ENCODE measurements at places on chromosomes 6 and 20. TPM values are rescaled to one million over a fixed set of nuclear protein-coding genes. Genes with fewer than 3 reads are reported as not detected.

The GSTA2 gene
- polyA plus RNA-seq: 133 TPM

The BMP6 gene
- 5.0 TPM for polyA plus RNA-seq

The CD40 gene
- polyA plus RNA-seq: 15.7 TPM

The SCP2D1 gene
- not detected for polyA plus RNA-seq

The TINAG gene
- 73.0 TPM for polyA plus RNA-seq

The APOBEC2 gene
- not detected for polyA plus RNA-seq

The BTN1A1 gene
- polyA plus RNA-seq: not detected

The ZNF451 gene
- polyA plus RNA-seq: 7.8 TPM

The SEC23B gene
- 46.4 TPM for polyA plus RNA-seq

The LPA gene
- polyA plus RNA-seq: not detected

The C2 gene
- polyA plus RNA-seq: 84.0 TPM

The HLA-DPA1 gene
- 154 TPM for polyA plus RNA-seq

The MYB gene
- not detected for polyA plus RNA-seq

DNA sequence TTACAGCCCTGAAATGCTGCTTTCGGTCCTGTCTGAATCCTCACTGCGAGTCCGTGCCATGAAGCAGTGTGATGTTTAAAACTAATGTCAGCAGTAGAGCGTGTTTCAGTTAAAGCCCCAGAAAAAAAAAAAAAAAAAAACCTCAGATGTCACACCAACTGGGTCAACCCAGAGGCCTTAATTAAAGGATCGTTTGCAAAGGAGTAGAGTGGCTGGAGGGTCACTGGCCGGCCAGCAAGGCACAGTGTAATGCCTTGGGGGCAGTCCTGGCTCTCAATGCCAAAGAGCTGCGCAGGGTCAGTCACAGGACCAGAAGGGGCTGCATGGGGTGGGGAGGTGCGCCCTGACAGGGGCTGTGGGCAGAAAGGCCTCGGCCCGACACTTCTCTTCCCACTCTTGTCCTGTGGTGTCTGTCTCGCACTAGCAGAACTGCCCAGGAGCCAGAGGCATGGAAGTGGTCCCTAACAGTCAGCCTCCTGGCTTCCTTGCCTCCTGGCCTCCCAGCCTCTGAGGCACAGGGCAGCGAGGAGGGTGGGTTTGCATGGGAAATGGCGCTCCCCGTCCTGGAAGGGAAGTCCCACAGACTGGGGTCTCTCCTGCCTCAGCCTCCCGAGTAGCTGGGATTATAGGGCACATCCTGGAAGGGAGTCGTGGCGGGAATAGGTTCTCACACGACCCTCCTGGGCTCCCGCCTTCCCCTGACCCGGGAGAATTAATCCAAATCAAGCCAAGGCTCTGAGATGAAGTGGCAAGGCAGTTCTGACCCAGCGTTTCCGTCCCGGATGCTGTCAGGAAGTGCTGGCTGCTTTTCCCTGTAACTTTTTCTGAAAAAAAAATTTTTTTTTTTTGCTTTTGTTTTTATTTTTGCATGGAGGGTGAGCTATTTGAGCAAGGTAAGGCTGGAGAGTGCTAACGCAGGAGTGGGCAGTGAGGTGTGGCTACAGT, 53.7 kb upstream of the MPC1 start:
- DNase-seq: no peak

DNA sequence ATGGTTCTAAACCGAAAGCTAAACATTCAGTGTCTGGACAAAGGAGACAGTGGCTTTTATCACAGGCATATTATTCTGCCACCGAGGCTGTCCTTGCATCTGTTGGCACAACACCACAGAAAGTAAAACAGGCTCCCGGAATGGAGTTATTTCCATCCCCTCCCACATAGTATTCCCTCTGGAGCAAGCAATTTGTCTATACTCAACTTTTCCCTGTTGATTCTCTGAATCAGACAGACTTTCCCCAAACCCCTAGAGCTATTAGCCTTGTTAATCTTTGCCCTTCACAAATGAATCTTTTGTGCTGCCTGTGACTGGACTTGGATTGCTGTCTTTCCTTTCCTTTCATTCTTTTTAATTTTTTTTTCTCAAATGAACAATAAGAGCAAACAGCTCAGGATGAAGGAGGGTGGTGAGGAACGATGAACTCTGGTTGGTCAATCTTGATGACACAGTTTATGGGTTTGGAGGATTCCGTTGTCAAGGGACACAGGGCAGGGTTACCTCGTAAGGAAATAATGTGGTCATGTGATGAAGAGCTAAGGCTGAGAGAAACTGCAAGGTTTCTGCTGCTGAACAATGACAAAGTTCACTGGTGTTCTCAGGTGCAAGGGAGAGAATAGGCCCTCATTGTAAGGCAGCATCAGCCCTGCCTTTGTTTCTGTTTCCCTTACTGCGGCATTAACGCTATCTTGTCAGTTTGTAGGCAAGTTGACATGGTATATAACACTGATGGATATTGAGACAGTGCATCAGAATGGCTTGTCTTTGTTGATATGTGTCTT, 275.0 kb upstream of the BMP2 start:
- DNase-seq: peak; percentile 22

DNA sequence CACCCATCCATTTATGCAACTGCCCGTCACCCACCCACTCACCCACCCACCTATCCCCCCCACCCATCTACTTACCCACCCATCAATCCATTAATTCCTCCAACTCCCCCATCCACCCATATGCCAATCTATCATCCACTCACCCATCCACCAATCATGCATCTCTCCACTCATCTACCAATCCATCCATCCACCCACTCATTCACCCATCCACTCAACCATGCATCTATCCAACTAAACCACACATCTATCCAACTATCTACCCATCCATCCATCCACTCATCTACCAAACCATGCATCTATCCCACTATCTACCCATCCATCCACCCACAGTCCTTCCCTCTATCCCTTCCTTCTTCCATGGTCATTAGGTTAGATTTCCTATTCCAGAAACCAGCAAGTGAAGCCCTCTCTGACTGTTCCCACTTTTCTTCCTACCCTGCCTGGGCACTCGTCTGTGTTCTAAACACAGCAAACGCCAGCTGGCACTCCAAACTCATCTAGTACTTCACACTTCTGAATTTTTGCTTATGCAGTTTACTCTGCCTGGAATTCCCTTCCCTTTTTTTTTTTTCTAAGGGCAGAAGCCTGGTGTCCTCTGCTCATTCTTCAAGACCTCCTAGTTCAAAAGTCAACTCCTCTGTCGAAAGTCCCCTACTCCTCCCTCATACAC, 43.1 kb downstream of the ARHGAP40 start:
- no peak for DNase-seq

DNA sequence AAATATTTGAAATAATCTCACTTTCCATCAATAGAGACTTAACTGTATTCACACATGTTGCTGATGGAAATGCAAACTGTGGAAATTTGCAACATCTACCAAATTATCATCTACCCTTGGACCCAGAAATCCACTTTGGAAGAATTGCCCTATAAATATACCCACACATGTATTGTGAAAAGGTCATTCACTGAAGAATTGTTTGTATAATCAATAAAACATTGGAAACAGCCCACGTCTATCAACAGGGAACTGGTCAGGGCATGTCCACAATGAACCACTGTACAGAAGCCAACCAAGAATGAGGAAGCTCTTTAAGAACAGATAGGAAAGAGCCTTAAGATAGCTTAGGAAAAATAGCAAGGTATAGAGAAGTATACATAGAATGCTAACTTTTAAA, 36.2 kb downstream of the PXDC1 start:
- no peak for DNase-seq

DNA sequence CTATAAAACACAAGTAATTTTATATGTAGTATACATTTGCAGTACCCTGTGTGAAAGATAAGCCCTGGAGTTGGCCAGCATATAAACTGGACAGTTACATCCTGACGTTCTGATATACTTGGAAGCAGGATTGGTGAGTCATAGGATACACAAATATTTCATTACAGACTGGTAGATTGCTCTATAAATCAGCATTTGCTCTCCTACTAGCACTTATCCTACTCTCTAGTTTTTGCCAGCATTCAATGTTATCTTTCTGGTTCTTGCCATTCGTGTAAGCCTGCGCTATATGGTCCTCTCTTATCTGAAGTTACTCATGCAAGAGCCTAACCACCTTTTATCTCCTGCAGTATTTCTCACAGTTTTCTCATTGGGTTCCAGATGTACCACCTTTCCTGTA, 680.2 kb upstream of the MMS22L start:
- no peak for DNase-seq

- no peak for DNase-seq
These were observed 25.5 kb downstream of the ABHD12 start for GRCh38 chr20:25364879-25365699.

DNA sequence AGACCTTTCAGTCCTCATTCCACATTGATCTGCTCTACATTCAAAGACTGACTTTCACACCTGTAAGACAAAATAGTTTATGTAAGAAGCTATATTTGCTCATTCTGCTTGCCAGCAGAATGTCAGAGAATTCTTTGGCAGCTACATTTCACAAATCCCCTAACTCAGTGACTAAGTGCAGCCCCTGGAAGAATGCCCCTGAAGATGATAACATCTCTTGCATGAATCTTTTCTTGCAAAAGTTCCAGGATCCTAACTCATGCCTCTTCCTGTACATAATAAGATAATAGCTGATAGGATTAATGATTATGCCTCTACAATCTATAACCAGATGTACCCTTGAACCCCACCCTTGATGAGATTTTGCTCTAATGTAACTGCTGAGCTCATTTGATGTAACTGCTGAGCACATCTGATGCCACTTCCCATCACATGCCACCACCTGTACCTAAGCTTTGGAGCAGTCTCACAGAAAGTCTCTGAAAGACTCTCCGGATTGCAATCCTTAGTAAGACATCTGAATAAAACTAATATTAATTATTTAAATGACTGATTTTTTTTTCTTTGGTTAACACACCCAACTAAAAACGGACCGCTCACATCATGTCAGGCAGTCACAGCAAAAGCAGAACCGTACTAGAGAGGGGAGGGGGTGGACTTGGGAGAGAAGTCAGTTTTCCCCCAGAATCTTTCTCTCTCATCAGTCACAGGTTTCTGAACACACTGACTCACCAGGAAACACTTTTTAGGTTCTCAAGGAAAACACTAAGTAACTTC, 684 bp upstream of the DNAH8 start:
- DNase-seq: no peak

- DNase-seq: peak; percentile 24
These were observed 75.5 kb downstream of the NOL4L start for GRCh38 chr20:32509639-32510066.

- no peak for DNase-seq
These were observed 77.7 kb downstream of the TMEM170B start for GRCh38 chr6:11615214-11615602.

DNA sequence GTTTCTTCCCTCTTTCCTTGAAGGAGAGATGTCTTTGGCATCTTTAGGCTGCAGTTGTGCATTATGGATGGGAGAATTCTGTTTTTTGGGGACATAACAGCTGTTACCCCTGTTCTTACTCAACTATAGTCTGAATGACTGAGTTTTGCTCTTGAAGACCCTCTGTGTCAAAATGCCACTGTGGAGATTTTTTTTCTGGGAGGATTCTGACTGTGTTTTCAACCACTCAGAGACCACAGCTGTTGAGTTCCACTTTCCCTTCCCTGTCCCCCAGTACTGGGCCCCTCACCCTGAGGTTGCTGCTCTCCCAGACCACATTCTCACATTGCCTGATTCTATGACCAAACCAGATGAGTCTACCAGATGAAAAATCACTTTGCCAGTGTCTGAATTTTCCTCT, 48.1 kb downstream of the NKX2-2 start:
- DNase-seq: no peak

GRCh38 chr6:31081872-31082271, 30.5 kb downstream of the C6orf15 start:
- DNase-seq: no peak

- DNase-seq: no peak
These were observed 523.2 kb upstream of the JARID2 start for GRCh38 chr6:14722704-14723103.

GRCh38 chr6:141667580-141668309, 465.0 kb upstream of the GJE1 start:
- DNase-seq: no peak

- no peak for DNase-seq
These were observed 5.3 kb upstream of the TCP11 start for GRCh38 chr6:35146453-35146852.

GRCh38 chr6:116060572-116061283, at the start of gene FRK:
Gene FRK, minus strand, starts transcription at chr6:116060891. Its CDS starts 580 bp downstream, at chr6:116060311.
- peak; percentile 71 for DNase-seq

DNA sequence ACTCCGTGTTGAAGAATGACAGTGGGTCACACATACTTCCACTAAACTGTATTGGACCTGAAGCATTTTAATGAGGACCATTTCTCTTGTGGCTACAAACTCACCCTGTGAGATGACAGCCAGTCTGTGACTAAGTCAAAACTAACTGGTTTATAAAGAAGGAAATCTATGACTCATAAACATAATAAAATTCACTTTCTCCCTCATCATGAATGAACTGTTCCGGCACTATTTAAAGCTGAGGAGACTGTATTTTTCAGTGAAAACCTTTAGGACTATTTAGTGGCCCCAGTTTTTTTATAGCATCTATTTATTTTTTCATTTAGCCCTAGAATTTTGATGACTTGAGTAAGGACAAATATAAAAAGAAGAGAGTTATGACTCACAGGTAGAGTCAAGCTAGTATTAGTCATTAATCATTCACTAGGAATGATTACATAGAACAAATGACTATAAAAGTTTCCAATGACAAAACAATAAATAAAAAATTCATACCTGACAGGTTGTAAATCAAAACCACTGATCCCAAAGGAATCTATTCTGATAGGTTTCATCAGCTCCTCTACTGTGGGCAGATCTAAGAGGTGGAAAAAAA, 34.2 kb downstream of the CEP162 start:
- no peak for DNase-seq

DNA sequence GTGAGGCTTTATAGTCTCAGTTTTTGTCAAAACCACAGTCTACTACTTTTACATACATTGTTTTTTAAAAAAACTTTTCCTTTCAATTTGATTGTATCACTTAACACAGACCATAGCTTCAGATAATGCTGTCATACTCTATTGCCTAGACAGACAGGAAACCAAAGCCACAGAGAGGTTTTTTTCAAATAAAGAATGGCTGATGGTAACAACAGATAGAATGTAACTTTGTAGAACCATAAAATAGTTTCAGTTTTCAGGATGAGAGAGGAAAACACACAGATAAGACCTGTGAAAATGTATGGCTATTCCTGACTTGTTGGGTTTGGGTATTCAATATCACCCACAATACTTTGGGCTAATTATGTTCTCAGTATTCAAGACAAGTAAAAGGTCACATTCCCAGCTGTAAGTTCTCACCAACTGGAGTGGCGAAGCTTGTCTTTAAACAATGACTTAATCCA, 94.0 kb downstream of the ADGRG6 start:
- DNase-seq: no peak

- DNase-seq: no peak
These were observed 106.4 kb upstream of the SGK1 start for GRCh38 chr6:134424165-134424797.

- DNase-seq: no peak
These were observed 77.8 kb downstream of the JAG1 start for GRCh38 chr20:10595985-10596384.

DNA sequence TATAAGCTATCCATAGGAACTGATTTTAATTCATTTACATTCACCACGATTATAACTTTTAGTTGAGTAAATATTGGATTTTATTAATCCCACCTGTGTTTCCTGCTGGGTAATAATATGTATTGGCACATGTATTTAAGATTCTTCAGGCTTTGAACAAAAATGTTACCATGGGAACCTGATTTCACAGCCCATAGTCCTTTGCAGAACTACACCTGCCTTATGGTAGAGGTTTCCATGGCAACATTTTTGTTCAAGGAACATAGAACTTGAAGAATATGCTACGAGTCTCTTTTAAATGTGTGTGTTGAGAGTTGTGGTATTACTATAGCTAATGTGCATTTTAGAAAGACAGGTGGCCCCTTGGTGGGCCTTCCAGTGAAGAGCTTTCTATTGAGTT, 317.4 kb downstream of the SAMD5 start:
- DNase-seq: no peak

GRCh38 chr6:10099529-10100140, 315.2 kb downstream of the TFAP2A start:
- DNase-seq: no peak
